WERI-Rb-1 (cell line): ENCODE measurements at places on chromosomes 3 and 15.

DNA sequence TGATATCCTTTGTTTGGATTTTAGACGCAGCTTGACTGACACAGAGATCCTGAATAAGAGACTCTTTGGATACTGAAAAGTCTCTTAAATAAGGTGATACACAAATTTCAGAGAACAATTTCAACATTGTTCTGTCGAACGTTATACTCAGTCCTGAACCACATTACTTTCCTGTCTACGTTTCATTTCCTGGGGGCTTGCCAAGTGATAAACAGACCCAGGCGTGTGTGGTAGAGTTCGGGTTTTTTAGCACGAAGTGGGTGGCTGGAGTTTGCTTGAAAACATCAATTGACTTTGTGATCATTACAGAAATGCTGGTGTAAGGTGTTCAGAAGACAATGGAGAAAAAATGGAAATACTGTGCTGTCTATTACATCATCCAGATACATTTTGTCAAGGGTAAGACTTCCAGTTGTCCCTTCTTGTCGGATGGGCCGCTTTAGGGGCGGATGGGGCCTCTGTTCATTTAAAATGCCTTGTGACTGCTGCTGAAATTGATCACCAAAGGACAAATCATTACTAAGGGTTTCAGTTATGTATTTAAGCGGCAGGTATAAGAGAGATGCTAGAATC lies at the start of gene CD96:
Gene CD96, plus strand, starts transcription at position 287 of the 573 bp plus-strand sequence. Its CDS starts 52 bp downstream, at position 339.
- no peak for DNase-seq

GRCh38 chr3:173008978-173009377 lies 132.1 kb downstream of the SPATA16 start:
- no peak for DNase-seq

DNA sequence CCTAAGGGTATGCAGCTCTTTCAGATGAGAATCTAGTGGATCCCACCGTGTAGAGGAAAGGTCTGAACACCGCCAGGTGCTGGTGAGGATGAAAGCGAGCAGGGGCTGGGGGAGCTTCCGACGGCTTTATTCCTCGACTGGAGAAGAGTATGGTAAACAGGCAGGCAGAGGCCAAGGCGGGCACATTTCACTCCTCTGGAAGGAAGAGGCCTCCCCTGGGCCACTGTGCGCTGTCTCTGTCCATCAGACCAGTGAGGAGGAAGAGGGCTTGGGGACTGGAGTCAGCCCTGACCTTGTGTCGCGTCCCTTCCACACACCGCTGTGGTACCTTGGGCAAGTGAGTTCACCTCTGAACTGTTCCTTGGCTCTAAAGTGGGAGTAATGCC lies 4.2 kb downstream of the GHRL start:
- DNase-seq, result no peak

DNA sequence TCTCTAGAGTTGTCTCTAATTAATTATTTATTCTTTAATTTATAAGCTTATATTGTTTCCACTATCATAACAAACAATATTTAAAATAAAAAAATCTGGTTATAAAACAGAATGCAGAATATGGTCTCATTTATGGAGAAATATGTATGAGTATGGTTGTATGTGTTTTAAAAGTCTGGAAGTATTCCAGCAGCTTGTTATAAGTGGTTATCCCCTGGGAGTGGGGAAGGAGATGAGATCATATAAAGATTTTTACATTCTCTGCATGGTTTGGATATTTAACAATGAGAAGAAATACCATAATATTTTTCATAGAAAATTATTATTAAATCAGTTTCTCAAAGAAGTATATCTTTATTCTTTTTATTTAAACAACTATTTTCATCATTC lies 135.4 kb upstream of the MB21D2 start:
- DNase-seq, result no peak

DNA sequence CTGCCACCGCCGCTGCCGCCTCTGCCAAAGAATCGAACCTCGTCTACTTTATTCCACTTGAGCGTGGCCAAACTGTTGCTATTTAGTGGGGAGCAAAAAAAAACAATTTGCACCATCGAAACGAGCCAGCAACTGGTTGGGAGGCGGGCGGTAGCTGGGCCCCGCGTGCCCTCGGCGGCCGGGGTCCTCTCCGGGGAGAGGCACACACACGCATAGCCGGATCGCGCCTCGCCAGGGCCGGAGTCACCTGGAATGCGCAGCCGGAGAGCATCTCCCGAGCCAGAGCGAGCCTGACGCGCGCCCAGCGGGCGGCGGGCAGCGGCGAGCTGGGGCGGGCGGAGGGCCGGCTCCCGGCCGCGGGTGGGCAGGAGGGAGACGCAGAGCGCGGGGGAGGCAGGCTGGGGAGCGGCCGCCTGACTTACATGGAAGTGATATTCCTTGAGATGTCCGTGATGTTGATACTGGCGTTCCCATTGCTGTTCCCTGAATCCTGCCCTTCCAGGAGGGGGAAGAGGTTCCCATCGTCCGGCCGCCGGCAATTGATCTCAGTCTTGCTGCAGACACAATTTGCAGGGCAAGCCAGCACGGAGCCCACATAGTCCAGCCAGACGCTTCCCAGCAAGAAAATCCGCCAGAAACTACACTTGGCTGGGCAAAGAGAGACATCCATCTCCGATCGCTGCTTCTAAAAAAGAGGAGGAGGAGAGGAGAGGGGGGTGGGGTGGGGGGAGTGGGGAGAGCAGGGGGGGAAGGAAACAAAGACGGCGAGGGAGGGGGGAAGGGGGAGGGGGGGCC lies 858 bp downstream of the NTRK3 start:
- peak; percentile 53 for DNase-seq

DNA sequence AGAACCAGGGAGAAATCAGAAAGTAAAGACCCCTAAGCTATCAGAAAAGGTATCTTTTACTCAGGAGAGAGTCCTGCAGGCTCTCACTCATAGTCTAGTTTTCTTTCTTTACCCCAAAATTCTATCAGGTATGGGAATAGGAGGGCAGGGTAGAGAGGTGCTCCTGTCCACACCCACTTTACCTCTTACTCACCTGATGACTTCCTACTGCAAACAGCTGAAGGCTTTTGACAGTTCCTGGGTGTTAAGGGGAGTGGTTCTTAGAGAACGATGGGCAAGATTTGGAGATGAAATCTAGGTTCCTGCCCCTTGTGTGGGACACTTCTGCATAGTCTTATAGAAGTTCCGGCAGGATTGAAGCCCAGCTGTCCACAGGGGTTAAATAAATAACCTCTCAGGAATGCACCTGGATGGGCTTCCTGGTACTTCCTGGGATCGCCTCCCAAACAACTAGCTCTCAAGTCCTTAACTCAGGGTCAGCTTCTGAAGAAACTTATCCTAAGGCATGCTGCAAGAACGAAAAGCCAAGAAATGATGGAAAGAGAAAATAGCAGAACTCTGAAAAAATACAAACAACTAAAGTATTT lies 10.8 kb upstream of the TNFAIP8L3 start:
- DNase-seq, result no peak

GRCh38 chr15:90901175-90902039 lies 1.7 kb upstream of the MAN2A2 start:
- peak; percentile 44 for DNase-seq

- no peak for DNase-seq
These were observed 32.8 kb upstream of the ST3GAL6 start for GRCh38 chr3:98730338-98730737.

DNA sequence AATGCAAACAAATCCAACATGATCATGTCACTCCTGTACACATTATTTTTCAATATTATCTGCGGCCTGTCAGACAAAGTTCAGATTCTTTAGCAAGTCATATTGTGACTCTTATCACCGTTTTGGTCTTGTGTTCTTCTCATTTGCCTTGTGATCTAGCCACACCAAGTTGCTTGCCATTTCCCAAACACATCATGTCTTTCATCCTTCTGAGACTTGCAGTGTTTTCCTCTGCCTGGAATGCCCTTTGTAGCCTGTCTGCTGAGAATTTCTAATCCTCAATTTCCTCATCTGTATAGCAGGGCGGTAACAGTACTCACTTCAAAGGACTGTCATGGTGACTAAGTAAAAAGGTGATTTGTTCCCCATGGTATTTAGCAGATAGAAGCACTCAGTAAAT lies 135.0 kb downstream of the GREM1 start:
- no peak for DNase-seq

GRCh38 chr3:108493862-108494261 lies 16.5 kb downstream of the MYH15 start:
- DNase-seq, result peak; percentile 33

- no peak for DNase-seq
These were observed 96.3 kb upstream of the SLC6A6 start for GRCh38 chr3:14306142-14306541.

DNA sequence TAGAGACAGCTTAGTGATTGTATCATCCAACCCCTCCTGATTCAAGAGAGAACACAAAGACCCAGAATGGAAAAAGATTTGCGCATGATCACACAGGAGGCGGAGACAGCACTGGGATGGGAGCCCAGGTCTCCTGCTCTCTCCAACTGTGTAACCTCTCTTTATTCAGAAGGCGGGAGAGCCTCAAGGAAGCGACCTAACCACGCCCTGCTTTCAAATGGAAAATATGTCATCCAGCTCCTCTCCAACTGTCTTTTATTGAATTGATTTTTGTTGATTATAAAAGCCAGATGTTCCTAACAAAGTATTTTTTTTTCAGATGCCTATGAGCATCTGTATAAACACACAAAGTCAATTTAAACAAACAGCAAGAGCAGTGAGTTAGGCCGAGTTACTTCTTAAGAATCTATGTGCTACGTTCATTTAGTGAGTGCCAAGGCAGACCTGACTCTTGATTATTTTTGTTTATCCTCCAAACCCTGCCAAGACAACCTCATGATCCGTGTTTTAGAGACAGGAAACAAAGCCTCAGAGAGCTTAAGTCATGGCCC lies 74.5 kb downstream of the BFSP2 start:
- no peak for DNase-seq

DNA sequence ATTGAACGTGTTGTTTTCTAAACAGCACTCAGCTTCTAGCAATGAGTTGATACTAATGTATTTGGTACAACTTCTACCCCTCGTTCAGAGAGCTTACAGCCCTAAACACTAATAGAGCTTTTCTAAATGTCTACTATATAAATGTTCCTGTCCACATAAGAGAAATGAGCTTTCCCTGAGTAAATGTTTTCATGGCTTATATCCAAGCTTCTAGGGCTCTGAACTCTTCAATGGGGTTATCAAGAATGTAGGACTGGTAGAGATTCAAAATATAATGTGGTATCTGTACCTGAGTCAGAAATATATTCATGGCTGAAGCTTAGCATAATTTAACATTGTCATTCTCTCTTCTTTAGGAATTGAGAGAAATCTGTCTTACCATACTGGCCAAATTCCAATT lies 73.4 kb downstream of the SERPINI1 start:
- DNase-seq, result no peak

DNA sequence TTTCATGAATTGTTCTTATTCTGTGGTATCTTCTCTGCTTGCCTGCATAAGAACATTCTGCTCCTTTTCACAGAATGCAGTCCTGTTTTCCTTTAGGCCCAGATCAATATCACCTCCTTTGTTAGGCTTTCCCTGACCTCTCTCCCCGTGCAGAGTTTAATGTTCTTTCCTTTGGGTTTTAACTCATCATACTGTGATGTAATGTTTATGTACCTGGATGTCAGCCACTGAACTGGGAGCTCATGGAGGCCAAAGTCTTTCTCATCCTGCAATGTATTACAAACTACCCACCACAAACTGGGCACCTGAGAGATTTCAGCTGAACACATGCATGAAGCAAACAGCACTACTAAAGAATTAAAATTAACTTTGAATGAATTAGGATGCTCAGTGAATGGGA lies 192.8 kb upstream of the RORA start:
- DNase-seq, result no peak

- no peak for DNase-seq
These were observed 200.1 kb upstream of the GAP43 start for GRCh38 chr3:115423170-115423569.

DNA sequence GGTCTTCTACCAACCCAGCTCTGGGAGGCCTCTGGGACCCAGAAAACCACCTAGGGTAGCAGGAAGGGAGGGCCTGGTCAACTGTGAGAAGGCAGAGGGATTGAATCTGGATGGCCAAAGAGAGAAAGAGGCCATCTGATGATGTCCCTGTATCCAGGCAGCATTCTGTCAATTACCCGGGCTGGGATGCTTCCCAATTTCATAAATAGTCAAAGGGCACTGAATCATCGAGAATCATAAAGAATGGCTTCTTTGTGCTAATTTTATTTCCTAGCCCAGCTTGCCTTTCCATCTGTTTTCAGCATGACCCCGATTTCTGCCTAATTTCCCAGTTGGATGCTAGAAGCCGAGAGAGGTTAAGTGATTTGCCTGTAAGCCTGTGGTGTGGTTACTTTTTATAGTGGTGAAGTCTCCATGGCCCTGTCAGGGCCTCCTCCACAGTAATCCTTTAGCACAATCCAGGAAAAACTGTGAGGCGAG lies 129.2 kb downstream of the FAM43A start:
- no peak for DNase-seq

- no peak for DNase-seq
These were observed 43.6 kb downstream of the DMXL2 start for GRCh38 chr15:51579012-51579411.

DNA sequence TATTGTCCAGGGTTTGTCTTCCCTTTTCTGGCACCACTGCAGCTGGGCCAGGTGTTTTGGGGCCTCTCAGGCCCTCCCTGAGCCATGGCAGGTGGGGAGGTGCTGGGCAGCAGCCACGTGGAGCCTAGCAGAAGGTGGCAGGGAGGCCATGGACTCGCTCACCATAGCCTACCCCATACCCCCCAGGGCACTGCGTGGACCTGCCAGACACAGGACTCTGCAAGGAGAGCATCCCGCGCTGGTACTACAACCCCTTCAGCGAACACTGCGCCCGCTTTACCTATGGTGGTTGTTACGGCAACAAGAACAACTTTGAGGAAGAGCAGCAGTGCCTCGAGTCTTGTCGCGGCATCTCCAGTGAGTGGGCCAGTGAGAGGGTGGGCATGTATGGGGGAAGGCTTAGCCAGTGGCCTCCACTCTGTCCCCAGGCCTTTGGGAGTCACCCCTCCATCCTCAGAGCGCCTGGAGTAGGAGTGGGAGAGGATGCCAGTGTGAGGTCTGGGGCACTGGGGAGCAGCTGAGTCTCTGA lies 11.9 kb downstream of the SPINT1 start:
- DNase-seq, result no peak

DNA sequence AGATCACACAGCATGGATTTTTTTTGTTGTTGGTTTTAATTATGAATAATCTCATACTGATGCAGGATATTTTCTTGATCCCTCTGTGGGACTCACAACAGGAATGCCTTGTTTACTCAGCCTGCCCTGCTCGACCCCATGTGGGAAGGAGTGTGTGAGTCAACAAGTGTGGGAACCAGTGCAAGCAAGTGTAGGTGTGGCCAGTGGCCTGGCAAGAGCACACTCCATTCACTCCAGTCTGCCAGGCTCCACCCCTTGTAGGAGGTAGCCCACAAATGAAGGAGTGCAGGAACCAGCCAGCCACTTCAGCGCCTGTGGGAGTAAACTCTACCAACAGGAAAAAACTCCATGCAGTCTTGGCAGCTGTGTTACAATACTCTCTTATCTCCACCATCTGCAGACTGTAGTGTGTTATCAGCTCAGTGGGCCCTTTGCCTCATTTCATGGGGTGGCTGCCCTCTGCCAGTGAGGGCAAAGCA lies 393.6 kb downstream of the OTOL1 start:
- DNase-seq, result no peak

GRCh38 chr3:52874160-52874701 lies 23.1 kb downstream of the STIMATE start:
- DNase-seq, result no peak

- no peak for DNase-seq
These were observed 82.3 kb downstream of the CHSY1 start for GRCh38 chr15:101169495-101170071.
